ENCODE measurements at places on chromosomes 1 and 21.

GRCh38 chr1:202630541-202630940, 79.7 kb downstream of the SYT2 start:
- no peak for DNase-seq

DNA sequence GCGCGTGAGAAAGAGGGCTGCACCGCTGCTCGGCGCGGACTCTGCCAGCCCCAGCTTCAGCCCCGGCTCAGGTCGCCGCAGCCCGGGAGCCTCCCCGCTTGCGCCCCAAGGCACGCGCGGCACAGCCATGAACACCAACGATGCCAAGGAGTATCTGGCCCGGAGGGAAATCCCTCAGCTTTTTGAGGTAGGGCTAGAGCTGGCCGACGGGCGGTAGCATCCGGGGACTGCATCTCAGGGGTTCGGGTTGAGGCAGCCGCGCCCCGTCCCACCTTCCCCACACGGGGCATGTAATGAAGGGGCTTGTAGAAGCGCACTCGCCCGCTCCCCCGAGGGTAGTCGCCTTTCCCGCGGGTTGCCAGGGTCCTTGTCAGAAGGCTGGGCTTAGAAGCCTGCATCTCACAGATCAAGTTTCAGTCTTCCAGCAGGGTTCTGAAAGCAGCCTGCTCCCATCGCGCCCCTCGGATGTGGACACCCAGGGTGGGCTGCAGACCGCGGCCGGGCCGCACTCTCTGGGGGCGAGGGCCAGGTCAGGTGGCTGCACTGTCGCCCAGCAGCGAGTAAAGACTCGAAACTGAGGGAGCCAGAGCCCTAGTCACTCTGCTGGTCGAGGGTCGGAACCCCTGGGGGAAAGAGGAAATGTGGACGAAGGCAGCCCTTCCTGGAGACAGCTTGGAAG, 507 bp downstream of the AK5 start:
- no peak for DNase-seq

GRCh38 chr21:17523007-17523451, 10.2 kb downstream of the CXADR start:
- DNase-seq, result no peak

- DNase-seq, result peak; percentile 46
Observed at GRCh38 chr1:163315773-163316374, 5.9 kb upstream of the NUF2 start.

DNA sequence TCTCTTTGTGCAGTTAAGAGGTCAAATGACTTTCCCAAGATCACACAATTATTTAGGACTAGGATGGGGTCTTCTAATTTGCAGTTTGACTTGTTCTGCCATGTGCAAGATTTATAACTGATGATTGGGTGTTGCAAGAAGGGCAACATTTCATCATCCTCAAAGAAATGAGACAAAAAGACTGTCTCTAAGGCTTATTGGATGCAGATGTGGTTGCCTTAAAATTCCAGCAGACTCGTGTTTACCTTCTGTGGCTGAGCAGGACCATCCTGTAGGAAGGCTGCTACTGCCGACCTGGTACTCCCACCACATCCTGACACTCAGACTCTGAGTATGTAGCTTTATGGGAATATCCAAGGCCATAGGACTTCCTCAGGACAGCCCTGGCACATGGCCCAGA, 99.9 kb upstream of the SGIP1 start:
- no peak for DNase-seq

DNA sequence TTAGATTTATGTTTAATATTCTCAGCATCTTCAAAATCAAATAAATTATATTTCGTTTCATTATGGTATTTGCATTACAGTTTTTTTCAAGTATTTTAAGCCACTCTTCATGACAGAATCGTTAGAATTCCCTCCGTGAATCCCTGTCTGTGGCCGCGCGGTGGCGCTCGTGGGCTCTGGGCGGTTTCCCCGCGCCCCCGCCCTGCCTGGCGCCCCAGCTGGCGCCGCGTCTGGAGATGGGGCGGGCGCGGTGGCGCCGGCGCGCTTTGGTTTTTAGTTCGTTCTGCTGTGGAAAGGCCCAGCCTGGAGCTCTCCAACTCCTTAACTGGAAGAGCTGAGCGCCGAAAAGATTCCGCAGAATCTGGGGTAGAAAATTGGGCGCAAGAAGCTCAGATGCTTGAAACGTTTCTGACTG, 25.7 kb downstream of the PRMT2 start:
- DNase-seq, result peak; percentile 85

GRCh38 chr1:165637427-165637826, 6.4 kb downstream of the MGST3 start:
- DNase-seq, result no peak

- DNase-seq, result no peak
Observed at GRCh38 chr1:33466159-33466558, 6.3 kb upstream of the ZSCAN20 start.

DNA sequence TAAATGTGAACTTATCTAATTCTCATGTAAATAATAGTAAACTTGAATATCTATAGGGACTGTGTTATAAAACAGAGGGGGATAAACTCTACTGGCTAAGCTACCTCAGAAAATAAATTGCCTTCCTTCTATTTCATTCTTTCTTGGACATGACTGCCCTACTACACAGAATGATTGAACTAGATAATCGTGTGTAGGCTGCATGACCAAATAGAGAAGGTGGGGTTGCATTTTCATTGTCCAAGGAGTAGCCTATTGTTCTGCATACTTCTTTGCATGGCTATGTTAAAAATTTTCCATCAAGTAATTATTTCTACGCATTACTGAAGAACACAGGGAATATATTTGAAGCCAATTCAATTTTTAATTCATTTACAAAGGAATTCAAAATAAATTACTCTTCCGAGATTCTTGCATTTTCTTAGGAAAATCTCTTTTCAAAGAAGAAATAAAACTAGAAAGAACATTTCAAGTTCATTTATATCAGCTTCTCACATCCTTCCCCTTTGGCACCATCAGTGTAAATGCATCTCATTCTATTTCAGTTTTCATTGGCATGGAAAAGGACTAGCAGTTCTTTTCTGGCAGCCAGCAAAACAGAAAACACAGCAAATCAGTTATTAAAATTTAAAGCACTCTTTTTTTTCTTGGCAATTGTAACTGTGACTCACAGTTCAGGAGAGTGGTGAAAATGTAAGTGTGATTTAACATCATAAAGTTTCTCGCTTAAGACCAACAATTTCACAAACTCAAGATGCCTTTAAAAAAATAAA, 714.7 kb downstream of the NCAM2 start:
- no peak for DNase-seq

DNA sequence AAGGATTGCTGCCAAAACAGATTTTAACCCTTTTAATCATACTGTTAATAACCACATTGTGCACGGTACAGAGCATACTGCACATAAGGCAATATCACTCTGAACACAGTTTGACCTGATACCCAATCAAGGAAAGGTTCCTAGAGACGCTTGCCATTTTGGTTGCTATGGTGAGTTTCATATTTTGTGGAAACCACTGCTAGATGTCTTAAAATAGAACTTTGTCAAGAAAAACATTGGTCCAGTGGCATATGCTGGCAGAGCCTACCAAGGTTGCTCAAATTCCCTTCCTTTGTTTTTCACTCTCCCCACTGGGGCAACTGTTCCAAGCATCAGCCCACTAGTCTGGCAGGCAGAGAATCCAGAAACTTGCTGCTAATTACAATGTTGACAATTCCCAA, 114.8 kb upstream of the DPYD start:
- no peak for DNase-seq

DNA sequence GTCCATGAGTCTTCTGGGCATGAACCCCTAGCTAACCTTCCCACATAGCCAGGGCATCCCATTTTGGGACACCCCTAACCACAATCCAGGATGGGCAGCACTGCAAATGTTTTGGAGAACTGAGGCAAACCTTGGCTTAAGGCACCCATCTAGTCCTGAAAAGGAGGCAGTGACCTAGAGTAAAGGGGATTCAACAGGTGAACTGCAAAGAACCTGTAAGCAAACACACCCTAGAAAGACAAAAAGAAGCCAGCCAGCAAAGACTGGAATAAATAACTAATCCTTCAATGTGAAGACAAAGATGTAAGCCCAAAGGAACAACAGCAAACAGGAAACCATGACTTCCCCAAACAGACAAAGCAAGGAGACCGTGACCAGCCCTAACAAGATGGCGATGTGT, 56.8 kb upstream of the PPIH start:
- DNase-seq, result no peak

DNA sequence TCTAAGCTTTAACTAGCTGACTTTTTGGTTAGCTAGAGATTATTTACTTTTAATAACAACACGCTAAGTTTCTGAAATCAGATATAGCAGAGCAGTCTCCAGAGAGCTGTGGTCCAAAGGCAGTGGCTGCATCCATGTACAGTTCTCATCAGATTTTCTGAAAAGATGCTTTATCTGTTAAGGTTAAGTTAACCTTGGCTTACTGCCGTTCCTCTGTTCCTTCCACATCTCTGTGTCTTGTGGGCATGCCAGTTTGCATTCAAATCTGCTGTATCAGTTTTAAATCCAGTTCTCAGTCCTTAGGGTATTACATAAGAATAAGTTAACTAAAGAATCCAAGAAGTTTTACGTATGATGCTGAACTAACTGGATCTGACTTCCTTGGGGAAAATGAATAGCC, 46.8 kb downstream of the SPATA46 start:
- DNase-seq, result no peak

DNA sequence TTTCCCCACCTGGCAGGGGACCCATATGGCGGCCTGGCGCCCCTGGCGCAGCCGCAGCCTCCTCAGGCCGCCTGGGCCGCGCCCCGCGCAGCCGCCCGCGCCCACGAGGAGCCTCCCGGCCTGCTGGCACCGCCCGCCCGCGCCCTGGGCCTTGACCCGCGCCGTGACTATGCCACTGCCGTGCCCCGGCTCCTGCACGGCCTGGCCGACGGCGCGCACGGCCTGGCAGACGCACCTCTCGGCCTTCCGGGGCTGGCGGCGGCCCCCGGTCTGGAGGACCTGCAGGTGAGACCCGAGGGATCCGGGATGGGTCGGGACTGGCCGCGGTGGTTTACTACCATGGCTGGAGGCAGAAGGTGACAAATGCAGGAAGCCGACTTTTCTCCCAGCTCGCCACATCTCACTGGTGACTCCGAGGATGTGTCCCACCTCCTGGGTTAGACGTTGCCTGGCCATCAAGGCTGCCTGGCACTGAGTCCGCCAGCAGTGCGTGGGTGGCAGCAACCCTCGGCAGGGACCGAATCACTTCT, 1.1 kb downstream of the TFAP2E start:
- no peak for DNase-seq

- DNase-seq, result no peak
Observed at GRCh38 chr1:245412306-245412705, 257.5 kb downstream of the KIF26B start.

DNA sequence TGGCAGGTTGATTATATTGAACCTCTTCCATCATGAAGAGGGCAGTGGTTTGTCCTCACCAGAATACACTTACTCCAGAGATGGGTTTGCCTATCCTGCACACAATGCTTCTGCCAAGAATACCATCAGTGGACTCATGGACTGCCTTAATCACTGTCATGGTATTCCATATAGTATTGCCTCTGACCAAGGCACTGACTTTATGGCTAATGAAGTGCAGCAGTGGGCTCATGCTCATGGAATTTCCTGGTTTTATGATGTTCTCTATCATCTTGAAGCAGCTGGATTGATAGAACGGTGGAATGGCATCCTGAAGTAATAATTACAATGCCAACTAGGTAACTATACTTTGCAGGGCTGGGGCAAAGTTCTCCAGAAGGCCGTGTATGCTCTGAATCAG, 16.6 kb upstream of the GBP6 start:
- DNase-seq, result no peak

DNA sequence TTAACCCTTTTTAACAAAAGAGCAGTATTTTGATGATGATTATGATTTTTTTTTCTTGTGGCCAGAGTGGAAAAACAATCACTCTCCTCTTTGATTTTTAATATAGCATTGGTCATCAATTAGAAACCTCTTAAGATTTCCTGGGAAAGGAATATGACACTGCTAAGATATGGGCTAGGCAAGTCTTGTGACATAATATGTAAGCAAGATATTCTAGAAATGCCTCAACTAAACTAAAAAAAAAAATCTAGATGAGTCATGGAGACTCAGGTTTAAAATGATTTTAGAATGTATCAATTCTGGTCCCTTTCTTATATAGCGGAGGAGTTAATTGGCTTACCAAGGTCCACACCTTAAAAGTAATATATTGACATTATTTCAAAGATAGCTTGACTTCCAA, 60.3 kb upstream of the JUN start:
- no peak for DNase-seq

DNA sequence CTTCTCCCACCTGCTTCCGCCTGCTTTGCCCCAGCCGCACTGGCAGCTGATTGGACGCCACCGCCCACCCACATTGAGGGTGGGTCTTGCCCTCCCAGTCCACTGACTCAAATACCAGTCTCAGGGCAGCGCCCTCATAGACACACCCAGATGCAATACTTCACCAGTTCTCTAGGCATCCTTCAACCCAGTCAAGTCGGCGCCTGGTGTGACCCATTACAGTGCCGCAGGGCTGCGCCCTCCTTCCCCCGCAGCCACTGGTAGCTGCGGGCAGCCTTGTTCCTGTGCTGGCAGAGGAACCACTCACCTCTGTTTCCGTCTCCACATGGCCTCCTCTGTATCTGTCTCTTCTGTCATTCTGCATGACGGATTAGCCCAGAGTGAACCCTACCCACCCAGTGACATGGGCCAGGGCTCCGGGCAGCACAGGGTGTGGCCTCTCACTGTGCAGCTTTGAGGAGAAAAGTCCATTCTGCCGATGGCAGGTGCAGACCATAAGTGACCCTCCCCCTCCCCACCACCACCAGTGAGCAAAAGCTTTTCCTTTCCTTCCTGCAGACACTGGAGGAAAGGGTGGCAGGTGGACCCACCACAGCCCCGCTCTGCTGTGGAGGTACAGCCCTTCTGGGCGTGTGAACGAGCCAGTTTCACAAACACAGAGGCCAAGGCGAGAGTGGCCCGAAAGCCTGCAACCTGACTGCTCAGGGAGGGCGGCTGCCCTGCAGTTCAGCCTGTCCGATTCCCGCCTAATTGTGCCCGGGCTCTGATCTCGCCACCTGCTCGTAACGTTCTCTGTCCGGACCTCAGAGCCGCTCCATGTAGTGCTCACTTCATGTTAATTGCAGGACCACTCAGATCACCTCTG, 57.1 kb downstream of the FAAP20 start:
- DNase-seq, result no peak

DNA sequence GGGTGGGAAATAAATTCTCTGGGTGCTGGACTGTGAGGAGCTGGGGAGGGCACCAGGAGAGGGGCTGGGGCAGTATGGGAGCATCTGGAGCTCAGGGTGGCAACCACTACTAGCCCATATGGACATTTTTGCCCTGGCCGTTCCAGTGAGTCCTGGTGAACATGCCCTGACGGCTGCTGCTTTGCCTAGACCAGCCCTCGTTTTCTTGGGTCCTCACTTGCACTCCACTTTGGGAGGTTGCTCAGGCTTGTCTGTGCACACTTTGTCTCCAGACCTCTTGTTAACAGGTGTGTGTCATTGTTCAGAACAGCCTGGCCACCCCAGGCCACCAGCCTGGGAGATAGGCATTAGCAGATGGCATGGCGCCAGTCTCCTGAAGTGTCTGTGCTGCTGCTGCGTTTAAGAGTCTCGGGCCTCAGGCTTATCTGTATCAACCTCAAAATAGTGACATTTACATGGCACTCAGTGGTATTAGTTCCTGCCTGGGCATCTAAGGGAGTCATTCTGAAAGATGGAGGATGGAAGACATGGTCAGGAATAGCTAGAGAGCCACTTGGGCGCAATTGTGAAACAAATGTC, 190.5 kb downstream of the PTPRU start:
- DNase-seq, result no peak

GRCh38 chr1:76418531-76418930, 344.0 kb downstream of the ST6GALNAC3 start:
- DNase-seq, result no peak

GRCh38 chr1:28898405-28898881, 15.9 kb upstream of the EPB41 start:
- no peak for DNase-seq

- DNase-seq, result no peak
Observed at GRCh38 chr1:26012864-26013263, 8.7 kb upstream of the EXTL1 start.

All from right forelimb (tissue), 1 donor.